ENCODE measurements at places on chromosomes 5 and 9.

- no peak for DNase-seq
Measured at GRCh38 chr9:120350596-120350995, 229.4 kb downstream of the CDK5RAP2 start.

GRCh38 chr5:127296321-127296720, 5.7 kb downstream of the MEGF10 start:
- no peak for DNase-seq

DNA sequence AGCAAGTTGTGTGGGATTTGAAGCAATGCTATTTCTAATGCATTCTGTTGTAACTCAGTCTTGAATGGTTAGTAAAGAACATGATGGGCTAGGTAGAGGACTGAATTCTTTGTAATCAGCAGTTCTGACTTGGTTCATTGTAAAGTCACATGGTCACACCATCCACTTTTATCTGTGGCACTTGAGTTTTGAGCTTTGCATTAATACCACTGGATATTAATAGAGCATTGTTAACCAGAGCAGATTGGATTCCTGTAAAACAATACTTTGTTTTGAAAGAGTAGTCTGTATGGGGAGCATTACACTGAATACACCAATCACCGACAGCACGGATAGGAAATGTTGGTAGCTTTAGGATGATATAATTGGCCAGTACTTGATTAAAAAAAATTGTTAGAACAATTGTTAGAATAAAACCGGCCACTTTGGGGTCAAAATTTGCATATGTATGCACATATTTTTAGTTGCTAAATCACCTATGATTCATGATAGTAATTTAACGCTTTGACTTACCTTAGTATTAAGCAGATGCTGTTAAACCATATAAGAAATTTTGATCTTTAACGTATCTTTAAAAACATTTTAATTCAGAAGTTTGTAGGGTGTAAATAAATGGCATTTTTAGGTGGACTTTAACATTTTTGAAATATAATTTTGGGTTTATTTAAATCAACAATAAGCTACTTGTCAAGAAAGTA, 17.4 kb downstream of the SLC12A2 start:
- no peak for DNase-seq

- no peak for DNase-seq
Measured at GRCh38 chr5:170028124-170028523, 47.8 kb upstream of the INSYN2B start.

- DNase-seq, result no peak
Measured at GRCh38 chr9:4489562-4489918, 728 bp upstream of the SLC1A1 start.

- DNase-seq, result no peak
Measured at GRCh38 chr9:114656301-114656700, 1.3 kb downstream of the TEX53 start.

DNA sequence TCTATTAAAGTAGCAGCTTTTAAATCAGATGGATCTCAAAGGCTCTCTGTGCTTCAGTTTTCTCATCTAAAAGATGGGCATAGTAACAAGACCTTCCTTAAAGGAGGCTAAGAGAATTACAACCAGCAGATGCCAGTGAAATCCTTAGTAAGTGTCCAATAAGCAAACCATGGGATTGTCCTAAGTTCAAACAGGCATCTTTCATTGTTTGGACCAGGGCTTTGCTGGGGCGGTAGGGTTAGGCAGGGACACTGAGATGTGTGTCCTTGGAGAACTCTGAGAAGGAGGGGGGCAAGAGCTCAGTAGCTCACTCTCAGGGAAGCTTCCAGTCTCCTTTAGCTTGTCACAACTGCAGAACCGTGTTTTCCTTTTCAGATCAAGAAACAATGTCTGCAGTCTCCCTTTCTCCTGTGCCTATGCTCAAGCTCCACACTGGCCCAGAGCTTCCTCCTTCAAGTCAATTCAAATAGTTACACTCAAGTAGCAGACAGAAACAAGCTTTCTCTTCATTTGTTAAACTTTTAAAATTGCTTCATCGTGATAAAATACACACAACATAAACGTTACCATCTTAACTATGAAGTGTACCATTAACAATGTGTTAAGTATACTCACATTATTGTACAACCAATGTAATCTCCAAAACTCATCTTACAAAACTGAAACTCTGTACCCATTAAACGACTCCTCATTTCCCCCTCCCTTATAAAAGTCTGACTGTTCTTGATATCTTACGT, 216.2 kb downstream of the PIK3R1 start:
- DNase-seq, result no peak

Data from GDM1 (cell line).